CD4-positive, alpha-beta T cell treated with Interleukin-4 for 4 hours (primary cell): ENCODE measurements at places on chromosomes 1 and 21.

DNA sequence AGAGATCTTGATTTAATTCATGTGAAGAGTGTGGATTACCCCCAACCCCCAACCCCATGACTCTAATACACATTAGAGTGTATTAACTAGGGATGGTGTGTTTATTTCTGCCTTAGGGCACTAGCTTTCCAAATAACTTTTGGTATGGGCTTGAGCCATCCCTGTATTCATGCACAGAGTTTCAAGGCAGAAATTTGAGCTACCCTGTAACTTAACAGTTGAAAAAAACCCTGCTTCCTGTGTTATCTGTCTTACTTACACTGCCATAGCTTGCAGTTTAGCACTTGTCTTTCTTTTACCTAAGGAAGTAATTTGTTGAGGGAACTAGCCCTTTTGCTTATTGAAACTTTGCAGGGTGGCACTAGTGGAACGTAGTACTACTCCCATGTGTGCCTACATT is 6.3 kb downstream of the SRSF11 start:
- peak; percentile 14 for DNase-seq

DNA sequence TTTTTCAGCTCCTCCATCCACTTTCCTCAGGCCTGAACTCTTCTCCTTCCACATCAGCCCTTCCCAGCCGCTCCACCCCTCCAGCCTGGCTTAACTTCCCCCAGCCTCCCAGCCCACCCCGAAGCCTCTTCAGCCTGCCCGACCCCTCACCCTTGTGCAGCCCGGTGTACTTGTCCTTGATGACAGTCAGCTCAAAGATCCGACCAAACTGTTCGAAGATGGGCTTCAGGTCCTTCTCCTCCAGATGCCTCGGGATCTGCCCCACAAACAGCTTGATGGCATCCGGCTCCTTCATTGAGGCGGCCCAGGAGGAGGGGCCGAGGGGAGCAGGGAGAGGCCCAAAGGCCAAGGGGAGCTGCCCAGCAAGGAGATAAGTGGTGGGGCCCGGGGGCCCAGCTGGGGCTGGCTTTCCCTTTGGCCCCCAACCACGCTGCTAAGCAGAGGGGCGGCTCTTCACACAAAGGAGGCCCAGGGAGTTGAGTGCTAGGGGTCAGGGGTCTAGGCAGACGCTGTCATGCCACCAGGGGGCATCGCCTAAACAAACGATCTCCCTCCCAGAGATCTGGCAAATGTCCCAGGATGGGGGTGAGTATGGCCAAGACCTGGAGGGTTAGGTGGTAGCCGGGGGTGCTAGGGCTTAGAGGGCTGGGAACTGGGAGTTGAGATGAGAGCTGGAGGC is 738 bp downstream of the CELF3 start:
- no peak for DNase-seq

DNA sequence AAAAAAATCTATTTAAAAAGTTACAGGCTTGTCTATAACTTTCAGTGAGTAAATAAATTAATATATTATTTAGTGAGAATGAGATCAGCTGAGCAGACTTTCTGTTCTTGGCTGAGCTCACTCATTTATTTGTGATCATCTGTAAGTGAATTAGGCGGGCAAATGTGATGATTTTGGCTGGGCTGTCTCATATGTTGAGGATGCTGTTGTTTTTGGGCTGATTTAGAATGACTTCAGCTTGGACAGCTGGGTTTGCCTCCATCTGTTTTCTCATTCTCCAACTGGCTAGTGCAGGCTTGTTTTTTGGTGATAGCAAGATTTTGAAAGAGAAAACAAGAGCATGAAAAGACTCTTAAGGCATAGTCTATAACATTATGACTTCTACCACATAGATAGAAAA is 475.8 kb upstream of the OLFM3 start:
- no peak for DNase-seq

DNA sequence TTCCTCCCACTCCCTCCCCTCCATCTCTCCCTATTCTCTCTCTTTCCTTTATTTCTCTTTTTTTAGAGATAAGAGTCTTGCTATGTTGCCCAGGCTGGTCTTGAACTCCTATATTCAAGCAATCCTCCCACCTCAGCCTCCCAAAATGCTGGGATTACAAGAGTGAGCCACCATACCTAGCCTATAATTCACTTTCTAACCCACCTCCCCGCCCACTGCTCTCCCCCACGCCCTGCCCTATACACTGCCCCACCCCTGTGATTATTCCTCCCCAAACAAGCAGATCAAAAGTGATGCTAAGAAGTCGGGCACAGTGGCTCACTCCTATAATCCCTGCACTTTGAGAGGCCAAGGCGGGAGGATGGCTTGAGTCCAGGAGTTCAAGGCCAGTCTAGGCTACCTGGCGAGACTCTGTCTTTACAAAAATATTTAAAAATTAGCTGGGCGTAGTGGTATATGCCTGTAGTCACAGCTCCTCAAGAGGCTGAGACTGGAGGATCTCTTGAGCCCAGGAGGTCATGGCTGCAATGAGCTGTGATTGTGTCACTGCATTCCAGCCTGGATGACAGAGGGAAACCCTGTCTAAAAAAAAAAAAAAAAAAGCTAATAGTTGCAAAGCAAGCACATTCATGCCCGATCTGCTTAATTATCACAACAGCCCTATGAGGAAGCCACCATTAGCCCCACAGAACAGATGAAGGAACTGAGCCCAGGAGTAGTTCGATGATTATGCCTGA is 12.8 kb upstream of the E2F2 start:
- no peak for DNase-seq

DNA sequence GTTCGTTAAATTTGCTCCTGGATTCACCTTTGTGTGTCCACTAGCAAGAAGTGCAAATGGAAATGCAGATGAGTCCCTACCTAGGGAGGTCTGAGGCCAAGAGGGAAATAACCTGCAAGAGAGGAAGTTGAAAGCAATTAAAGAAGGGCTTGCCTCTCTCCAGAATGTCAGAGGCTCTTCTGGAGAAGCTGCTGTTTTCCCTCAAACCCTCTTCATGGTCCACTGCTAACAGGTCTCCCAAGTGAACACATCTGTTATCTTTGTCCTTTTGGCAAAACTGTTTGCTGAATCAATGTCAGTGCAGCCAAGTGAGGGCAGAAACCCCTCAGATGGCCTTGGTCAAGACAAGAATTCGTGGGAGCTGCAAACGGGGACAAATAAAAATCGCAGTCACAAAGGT is 177.3 kb upstream of the PLXNA2 start:
- DNase-seq, result no peak

GRCh38 chr1:192831706-192832355 is 23.0 kb downstream of the RGS2 start:
- DNase-seq, result no peak

GRCh38 chr1:228814176-228814575 is 78.9 kb downstream of the RHOU start:
- DNase-seq, result no peak

DNA sequence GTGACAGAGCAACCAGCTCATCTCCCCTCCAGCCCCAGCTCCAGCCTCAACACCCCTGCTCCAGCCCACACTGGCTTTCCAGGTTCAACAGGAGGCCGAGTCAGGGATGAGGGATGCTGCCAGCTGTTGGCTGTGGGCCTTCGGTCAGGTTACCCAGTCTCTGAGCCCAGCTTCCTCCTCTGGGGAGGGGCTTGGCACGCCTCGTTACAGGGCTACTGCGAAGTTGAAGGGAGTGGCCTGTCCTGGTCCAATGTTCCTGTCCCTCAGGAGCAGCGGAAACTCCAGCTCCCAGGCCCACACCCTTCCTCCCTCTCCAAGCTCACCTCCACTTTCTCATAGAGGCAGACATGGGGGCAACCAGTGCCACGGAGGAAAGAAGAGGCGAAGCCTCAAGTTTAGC is 15.1 kb upstream of the TAS1R2 start:
- no peak for DNase-seq

DNA sequence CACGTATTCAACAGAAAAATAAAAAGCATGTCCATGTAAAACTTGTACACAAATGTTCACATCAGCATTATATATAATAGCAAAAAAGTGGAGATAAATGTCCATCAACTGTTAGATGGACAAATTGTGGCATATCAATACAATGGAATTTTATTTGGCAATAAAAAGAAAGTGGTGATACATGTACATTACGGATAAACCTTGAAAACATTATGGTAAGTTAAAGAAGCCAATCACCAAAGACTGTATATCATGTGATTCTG is 76.9 kb downstream of the EIF4G3 start:
- DNase-seq, result no peak

DNA sequence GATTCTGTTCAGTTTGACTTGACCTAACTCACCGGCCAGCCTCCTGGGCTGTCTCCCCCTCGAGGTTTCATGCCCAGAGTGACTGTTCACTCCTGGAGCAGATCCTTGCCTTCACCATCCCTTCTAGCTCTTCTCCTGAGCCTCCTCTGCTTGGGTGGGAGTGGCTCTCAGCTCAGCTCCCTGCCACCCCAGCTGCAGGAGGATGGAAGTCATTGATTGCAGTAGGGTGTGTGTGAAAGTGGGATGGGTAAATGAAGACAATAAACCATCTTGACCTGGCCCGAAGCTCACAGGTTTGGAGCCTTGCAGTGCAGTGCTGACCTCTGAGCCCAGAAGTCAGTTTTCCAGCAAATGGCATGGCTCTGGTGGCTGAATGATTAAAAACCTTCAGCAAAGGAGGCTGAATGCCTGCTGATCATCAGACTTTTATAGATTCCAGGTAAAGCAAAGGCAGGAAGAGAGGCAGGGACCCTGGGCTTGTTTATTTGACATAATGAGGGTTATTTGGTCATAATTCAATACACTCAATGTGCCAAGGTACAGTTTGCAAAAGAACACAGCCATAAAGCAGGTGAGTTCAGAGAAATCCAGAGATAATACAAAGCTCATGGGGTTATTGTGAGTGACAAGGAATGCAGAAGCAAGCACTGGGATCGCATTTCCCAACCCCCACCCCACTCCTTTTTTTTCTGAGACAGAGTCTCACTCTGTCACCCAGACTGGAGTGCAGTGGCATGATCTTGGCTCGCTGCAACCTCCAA is 17.5 kb upstream of the TFF3 start:
- DNase-seq, result no peak

DNA sequence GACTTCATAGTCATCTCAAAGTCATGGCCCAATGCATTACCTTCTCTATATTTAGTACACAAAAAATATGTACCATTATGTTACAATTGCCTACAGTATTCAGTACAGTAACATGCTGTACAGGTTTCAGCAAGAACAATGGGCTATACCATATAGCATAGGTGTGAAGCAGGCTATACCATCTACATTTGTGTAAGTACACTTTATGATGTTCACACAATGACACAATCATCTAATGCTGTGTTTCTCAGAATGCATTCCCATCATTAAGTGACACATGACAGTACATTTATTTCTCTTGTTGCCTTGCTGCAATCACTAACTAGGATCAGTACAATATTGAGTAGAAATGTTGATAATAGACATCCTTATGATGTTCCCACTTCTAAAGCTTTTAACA is 46.5 kb upstream of the NFIA start:
- DNase-seq, result no peak

DNA sequence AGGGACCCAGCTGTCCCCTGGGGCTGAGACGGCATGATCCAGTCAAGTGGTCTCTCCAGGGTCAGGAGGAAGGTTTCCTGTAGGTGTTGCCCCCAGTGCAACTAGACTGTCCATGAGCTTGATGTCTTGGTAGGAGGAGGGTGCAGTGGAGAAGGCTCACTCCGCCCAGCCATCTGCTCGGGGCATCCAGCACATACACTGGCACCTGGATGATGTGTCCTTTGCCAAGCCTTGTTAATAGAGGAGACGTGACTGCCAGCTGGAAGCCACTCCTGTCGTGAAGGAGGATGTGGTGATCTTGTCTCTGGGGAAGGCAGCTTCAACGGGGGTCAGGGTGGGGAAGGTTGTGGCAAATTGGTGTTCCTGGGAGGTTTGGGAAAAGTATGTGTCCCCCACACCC is 6.2 kb downstream of the DISP3 start:
- DNase-seq, result no peak

GRCh38 chr1:74314438-74314837 is 79.3 kb downstream of the TNNI3K start:
- no peak for DNase-seq

DNA sequence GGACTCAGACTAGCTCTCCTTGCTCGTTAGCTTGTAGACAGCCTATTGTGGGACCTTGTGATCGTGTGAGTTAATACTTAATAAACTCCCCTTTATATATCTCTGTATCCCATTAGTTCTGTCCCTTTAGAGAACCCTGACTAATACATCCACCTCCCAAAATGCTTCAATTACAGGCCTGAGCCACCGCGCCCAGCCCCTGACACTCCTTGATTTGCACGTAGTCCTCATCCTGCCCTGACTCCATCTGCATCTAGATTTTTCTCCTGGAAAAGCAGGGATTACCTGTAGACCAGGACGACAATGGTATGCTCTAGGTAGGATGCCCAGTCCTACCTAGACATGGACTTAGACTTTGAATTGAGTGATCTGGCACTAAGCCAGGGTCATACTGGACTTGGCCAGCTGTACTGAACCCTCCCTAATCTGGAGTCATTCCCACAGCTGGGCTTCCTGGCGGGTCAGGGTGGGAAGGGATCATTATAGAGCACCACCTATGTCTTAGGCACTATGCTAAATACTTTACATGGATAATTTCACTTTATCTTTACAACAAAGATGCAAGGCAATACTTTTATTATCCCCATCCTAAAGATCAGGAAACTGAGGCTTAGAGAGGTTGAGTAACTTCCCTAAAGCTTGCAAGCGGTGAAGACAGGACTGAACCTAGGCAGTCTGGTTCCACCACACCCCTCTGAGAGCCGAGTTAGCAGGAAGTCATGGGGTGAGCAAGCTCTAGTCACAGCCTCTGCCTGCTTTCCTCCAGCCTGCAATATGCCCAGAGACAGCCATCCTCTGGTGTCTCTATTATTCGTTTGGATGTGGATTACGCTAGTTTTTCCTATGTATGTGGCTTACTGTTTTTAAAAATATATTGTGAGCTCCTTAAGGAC is 89.4 kb downstream of the DTL start:
- peak; percentile 7 for DNase-seq

- DNase-seq, result no peak
Observed at GRCh38 chr21:43272591-43272990, 103.8 kb downstream of the CRYAA start.

DNA sequence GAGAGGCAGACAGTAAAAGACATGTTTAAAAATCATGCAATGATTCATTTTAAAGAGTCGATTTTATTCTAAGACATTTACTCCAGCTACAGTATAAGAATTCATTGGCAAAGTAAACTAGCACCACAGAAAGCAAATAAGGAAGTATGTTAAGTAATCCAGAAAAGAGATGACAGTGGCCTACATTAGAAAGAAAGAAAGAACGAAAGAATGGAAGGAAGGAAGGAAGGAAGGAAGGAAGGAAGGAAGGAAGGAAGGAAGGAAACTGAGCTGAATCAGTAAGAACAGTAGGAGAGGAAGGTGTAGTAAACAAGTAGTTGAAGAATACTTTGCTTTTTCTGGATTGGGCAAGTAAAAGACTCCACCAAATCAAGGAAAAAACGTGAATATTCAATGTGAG is 62.2 kb downstream of the ZZZ3 start:
- DNase-seq, result no peak

GRCh38 chr1:152143150-152143887 is 15.7 kb downstream of the RPTN start:
- no peak for DNase-seq
